ENCODE measurements at places on chromosomes 3 and 15.

DNA sequence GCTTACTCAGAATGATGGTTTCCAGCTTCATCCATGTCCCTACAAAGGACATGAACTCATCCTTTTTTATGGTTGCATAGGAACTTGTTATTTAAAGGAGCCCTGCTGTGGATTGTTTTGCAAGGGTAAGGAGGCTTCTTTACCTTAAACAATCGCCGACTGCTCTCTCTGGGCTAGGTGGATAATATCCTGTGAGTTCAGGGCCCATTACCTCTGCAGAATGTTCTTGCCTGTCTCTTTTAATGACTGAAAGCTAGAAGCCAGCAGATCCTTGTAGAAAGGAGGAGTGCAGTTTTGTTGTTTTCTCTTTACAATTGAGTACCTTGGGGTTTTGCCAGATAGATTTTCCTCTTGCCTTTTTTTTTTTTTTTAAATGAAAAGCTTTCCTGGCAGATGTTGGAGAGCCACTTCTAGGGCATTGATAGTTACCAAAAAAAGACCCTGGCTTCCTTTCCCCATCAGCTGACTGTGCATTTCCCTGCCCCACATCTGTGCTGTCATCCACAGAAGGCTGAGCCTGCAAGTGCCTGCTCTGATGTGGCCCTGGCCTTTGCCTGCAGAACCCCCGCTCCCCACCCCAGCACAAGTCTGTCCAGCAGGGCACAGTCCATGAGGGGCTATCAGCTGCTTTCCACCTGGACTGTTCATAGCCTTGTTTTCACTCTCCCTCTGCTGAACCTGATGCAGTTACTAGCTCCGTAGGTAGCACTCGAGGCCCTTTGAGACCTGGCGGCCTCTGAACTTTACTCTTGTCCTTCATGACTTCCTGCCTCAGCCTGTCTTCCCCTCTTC, 113.1 kb downstream of the CHCHD6 start:
- no peak for DNase-seq

- no peak for DNase-seq
Observed at GRCh38 chr3:127844326-127844942, 22.1 kb upstream of the MGLL start.

DNA sequence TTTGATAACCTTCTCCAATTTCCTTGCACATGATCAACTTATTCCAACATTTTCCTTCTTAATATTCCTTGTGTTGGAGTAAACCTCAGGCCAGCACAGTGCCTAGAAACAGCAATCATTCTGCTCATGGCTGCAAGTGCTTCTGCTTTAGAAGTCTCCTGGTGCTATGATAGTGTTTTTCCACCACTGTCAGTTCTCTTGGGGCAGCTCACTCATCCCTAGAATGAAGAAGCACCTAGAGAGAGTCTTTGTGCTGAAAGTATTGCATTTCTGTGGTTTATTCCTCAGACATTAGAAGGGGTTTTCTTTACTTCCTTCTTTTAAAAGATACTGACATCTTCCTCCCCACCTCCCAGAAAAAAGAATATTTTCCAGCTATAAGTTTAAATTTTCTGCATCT, 183.5 kb downstream of the RYR3 start:
- DNase-seq = no peak

- DNase-seq = no peak
Observed at GRCh38 chr3:86801066-86801465, 189.9 kb downstream of the VGLL3 start.

GRCh38 chr15:94639701-94640100, 408.3 kb downstream of the MCTP2 start:
- DNase-seq = no peak

GRCh38 chr3:73273341-73273740, 211.9 kb downstream of the EBLN2 start:
- DNase-seq = no peak

Measured in T-helper 17 cell (primary cell).